ENCODE measurements at places on chromosomes 7 and 10. TPM values are rescaled to one million over a fixed set of nuclear protein-coding genes. Genes with fewer than 3 reads are reported as not detected.

ARMS2 gene
- not detected for polyA plus RNA-seq

- DNase-seq, result no peak
Observed at GRCh38 chr10:4786043-4786839, 39.8 kb upstream of the AKR1E2 start.

PNLIPRP3 gene
- polyA plus RNA-seq, result not detected

DNA sequence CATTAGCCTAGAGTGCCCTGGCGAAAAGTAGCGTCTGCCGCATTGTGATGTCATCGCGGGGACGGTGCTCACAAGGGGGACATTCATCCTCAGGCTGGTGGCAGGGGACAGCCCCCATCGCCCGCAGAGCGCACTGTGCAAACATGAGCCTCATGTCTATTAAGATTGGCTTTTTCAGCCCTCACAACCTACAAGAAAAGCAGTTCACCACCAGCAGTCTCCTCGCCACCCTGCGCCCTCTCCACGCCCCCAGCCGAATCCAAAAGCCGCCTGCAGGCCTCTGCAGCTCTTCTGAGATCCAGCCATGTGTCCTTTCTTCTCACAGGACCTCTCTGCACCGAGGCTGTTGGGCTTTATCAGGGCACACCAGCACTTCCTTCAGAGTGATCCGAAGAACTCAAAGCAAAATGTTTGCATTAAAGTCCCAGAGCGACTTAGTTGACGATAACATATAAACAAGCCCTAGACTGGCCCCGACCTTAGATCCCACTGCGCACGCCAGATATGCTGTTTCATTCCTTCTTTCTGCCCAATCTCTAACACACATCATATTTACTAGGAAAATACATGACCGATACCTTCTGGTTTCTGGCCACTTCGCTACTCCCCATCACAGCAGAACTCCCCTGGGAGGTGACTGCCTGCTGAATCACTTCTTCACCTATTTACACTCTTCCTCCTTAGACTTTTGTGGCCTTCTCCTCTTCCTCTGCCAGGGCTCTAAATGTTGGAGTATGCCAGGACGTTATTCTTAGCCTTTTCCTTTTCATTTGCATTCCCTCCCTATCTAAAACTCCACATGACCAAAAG is 206.0 kb upstream of the SH2B2 start:
- no peak for DNase-seq

- peak; percentile 41 for DNase-seq
Observed at GRCh38 chr7:99407872-99408378, 472 bp downstream of the PDAP1 start.

DNA sequence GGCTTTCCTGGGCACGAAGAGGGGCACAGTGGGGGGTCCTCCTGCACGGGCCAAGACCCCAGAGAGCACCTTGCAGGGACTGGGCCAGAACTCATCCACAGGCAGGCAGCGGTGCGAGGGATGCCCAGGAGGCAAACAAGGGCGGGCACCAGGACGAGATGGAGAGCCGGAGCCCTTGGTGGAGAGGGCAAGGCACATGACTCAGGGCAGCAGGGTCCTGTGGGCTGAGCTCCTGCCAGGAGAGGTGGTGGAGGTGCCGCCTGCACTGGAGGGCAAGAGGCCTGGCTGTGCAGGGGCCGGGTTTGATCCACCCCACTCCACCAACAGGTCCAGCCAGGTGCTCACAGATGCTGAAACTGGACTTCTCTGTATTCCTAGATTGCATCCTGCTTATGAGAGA is 170.9 kb downstream of the TCERG1L start:
- DNase-seq, result no peak

DNA sequence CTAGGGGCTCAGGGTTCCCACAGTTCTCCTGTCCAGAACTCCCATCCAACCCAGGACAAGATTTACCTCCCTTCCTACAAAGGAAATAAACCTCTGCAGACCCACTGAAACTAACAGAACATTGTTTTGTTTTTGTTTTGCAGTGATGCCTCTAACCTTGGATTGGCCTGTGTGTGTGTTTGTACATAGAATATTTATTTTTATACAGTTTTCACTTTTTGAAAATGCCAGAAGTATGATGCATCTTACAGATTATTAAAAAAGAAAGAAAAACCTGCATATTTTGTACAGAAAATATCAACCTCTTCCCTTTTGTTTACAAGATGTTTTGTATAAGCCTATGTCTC is 94.1 kb upstream of the MACROH2A2 start:
- no peak for DNase-seq

MKI67 gene
- polyA plus RNA-seq, result 88.7 TPM

DNA sequence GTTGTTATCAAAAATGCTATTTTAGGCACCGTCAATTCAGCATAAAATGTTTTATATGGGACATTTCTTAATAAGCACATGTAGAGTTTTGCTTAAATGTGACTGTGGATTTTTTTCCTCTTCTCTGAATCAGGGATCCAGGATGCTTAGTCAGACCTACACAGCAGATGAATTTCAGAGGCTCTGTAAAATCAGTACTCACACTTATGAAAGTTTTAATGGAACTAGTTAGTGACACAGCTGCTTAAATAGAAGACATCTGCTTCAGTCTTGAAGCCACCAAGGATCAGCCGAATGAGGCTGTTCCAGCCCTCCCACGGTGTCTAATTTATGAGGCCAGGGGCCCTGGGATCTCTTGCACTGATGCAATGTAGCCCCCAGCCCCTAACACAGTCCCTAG is 136.0 kb downstream of the MYOF start:
- DNase-seq, result no peak

Data from GM23338 (cell line).